ENCODE measurements at places on chromosomes 13 and 19.

DNA sequence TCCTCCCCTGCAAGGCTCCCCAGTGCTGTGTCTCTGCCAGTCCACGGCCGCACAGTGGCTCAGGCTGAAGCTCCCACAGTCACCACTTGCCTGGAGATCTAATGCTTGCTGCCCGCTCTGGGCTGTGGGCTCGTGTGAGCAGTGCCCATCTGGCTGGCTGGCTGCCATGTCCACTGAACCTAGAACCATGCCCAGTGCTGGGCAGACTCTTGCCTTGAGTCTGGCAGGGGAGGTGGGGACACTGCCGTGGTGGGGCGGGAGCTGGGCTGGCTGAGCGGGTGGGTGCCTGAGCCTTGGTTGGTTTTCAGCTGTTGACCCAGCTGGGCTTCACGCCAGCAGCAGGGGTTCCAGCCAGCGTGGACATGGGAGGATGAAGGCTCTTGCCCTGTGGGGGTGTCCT is 52.3 kb downstream of the CRTC1 start:
- DNase-seq = no peak

GRCh38 chr13:90757127-90757680 is 590.3 kb upstream of the MIR17HG start:
- peak; percentile 6 for DNase-seq

DNA sequence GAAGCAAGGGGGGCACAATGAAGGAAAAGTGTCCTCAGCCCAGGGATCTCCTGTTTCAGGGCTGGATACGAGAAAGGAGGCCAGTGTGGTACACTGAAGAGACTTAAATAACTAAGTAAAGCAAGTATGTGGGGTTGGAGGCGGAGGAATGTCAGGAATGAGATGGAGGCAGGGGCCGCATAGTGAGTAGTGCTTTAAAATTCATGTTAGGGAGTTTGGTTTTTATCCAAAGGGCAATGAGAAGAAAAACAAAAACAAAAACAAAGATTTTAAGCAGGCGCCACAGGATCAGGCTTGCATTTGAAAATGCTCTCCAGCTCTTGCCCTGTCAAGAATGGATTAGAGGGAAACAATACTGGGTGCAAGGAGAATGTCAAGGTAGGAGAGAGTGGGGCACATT is 273.4 kb downstream of the DCLK1 start:
- DNase-seq = no peak

- no peak for DNase-seq
Measured at GRCh38 chr19:38055655-38056521, 148.9 kb downstream of the SIPA1L3 start.

- no peak for DNase-seq
Measured at GRCh38 chr13:100826441-100826840, 151.8 kb upstream of the TMTC4 start.

- peak; percentile 28 for DNase-seq
Measured at GRCh38 chr19:42529248-42529764, 1.0 kb upstream of the CEACAM1 start.

- DNase-seq = no peak
Measured at GRCh38 chr13:36323951-36324566, 22.1 kb downstream of the SPART start.

- DNase-seq = no peak
Measured at GRCh38 chr19:4284176-4284958, 5.3 kb downstream of the SHD start.

DNA sequence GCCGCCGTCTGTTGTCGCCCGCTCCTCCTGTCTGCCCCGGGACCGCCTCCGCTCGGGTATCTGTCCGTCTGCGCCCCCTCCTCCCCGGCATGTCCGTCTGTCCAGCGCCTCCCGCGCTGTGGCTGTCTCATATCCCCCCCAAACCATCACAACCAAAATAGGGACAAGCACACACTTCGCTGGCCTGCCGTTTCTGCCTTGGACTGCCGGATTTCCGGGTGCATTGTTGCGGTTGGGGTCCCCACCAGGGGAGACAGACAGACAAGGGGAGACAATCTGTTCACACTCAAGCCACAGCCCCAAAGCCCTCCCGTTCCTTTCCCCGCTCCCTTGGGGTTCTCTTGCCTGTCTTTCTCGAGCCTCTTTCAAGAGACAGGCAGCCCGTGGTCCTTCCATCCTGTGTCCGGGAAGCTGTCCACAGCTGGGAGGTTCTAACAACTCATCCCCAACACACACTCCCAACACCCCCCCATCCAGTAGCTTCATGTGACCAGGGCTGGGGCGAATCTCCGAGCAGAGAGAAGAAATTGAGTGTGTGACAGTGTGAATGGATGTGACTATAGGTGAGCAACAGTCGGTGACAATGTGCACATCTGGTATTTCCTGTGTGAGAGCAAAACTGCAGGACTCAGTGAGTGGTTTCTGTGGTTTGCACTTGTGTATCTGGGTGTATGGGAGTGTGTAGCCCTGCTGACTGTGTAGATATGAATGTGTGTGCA is 16.5 kb upstream of the FOSB start:
- peak; percentile 58 for DNase-seq

DNA sequence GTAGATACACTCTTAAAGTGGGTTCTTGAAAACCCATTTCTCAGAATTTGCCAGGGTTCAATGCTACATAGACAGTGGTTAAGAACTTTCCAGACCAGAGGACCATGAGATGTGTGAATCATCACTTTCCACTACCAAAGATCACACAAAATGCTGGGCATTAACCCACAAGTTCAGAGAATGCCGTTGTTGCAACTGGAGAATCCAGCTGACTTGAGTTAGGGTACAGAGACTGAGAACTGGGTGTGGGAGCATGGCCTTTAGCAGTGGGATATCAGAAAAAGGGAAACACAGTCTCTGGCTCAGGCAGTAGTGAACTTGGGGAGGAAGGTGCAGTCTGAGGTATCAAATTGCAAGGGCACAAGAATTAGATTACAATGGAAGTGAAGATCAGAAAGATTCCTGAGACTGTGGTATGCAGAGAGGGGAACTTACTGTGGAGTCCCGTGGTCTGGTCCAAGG is 51.5 kb upstream of the WDFY2 start:
- peak; percentile 27 for DNase-seq

GRCh38 chr13:48535766-48536165 is 2.9 kb upstream of the RCBTB2 start:
- no peak for DNase-seq

DNA sequence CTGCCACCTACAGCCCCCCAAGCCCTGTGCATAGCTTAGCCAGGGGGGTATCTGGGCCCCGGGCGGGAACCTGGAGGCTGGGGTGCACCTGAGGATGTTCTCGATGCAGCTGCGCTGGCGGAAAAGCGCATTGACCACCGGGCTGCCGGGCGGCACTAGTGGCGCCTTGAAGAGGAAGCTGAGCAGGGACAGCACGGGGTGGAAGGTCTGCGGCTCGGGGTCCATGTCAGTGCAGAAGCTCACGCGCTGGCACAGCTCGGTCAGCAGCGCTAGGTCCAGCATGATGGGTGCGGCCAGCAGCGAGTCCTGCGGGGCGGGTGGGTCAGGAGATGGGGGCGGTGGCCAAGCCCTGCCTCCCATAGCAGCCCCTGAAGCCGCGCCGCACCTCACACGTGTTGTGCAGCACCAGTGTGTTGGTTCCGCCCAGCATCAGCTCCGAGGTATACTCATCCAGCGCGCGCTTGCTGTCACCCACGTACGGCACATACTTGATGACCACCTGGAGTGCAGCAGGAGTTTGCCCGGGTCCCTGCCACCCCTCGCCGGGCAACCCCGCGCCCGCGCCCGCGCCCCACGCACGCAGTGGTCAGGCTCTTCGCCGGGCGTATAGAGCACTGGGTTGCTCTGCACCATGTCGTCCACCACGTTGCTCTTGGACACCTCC is 2.6 kb downstream of the ISYNA1 start:
- DNase-seq = no peak

GRCh38 chr13:60120617-60121336 is 43.0 kb downstream of the DIAPH3 start:
- DNase-seq = no peak

GRCh38 chr19:13537454-13537853 is 31.2 kb upstream of the CACNA1A start:
- no peak for DNase-seq

DNA sequence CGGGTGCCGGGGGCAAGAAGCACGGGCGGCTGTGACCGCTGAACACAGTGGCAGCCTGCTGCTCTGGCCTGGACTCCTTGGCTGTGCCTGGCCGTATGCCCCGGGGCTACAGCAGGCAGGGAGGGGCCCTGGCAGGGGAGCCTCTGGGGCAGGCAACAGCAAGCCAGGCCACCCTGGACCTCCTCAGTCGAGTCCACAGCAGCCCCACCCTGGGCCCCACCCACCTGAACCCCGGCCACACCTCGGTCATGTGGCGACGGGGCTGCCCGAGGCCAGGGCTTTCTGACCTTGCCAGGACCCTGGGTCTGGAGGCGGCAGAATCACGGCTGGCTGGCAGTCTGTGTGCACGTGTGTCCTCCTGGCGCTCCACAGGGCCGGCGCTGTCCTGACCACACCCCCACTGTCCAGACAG is 8.7 kb downstream of the CILP2 start:
- no peak for DNase-seq

DNA sequence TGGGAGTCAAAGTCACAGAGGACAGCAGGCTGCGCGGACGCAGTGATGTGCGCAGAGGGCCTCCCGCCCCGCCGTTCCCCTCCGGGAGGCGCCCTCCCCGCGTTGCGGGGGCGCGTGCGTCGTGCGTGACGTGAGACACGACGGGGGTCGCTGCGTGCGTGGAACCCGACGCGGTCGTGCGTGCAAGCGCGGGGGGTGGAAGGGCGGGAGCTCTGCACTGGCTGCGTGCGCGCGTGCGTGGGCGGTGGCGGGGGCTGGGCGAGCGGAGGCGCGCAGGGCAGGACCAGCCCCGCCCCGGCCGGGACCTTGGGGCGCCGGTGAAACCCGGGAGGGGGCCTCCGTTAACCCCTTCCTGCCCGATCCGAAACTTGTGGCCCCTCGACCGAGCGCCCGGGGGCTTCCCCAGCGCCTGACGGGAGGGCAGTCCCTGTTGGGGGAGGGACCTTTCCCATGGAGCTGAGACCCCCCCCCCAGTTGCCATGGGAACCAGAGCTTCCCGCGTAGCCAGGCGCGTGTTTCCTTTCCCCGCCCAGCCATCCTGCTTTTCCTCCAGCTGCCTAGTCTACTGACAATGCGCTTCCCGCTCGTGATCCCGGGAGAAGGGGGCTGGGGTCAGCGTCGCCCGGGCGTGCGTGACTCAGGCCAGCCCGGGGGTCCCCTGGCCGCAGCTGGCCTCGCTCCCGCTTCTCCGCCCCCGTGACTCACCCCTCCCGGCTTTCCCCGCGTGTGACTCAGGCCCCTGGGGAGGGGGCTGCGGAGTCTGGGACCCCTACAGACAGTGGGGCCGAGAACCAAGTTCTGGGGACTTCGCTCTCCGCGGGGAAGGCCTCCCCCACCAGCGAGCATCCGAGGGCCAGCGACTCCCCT is 7.3 kb upstream of the HOOK2 start:
- peak; percentile 80 for DNase-seq

GRCh38 chr13:97196340-97196739 is 25.8 kb upstream of the MBNL2 start:
- no peak for DNase-seq

- DNase-seq = peak; percentile 80
Measured at GRCh38 chr19:12847159-12848139, 9.1 kb downstream of the MAST1 start.

DNA sequence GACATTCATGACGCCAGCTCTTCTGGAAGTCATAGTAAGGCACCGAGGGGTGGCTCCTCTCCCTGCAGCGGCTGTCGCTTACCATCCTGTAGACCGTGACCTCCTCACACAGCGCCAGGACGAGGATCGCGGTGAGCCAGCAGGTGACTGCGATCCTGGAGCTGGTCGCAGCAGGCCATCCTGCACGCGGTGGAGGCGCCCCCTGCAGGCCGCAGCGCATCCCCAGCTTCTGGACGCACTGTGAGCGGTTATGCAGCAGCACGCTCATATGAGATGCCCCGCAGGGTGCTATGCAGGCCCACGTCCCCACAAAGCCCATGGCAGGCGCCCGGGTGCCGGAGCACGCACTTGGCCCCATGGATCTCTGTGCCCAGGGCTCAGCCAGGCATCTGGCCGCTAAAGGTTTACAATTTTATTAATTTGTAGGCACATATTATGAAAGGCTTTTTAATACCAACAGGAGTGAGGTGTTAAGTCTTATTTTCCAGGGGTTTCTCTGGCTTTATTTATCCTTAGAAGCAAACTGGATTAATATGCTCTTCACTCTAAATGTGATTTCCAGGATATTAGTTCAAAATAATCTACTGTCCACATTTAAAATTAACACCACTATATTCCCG is 35.6 kb upstream of the PSPC1 start:
- DNase-seq = no peak

GRCh38 chr13:22866221-22866620 is 314.6 kb upstream of the SGCG start:
- DNase-seq = no peak

DNA sequence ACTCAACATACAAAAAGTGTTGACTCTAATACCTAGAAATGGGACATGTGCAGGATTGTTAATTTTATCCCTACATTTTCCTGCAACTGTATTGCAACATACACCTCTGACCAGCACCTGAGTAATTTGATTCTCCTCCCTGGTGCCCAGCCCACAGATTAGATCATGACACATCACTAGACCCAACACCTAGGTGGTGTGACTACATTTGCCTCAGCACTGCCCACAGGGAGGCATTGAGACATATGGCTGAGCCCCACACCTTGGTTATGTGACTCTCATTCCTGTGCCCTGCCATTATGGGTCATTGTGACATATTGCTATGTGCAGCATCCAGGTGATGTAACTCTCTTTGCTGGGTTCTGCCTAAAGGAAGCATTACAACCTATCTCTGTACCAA is 13.2 kb upstream of the ZNF254 start:
- no peak for DNase-seq

- DNase-seq = peak; percentile 45
Measured at GRCh38 chr13:33208290-33209220, 77.0 kb downstream of the STARD13 start.

GRCh38 chr19:13095393-13095784 is 7.3 kb downstream of the LYL1 start:
- no peak for DNase-seq

DNA sequence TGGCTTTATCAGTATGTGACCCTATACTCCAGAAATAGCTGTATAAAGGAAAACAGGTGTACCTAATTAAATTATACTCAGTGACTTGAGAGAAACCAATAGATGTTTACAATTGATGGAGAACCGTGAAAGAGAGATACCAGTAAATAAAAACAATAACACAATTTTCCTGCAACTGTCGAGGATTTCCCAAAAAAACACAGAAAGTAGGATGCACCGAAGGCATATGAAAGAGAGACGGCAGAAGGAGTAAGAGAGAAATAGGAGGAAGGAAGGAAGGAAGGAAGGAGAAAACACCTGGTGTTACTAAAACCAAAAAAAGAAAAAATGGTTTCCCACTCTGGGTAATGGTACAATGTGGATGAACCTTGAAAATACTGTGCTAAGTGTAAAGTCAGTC is 6.8 kb upstream of the ZNF229 start:
- DNase-seq = no peak

- DNase-seq = peak; percentile 70
Measured at GRCh38 chr13:98478189-98479129, 98.4 kb downstream of the STK24 start.

- DNase-seq = no peak
Measured at GRCh38 chr19:43286786-43287185, 17.5 kb upstream of the PSG9 start.
